ENCODE measurements at places on chromosomes 2 and 18. TPM values are rescaled to one million over a fixed set of nuclear protein-coding genes. Genes with fewer than 3 reads are reported as not detected.

DNA sequence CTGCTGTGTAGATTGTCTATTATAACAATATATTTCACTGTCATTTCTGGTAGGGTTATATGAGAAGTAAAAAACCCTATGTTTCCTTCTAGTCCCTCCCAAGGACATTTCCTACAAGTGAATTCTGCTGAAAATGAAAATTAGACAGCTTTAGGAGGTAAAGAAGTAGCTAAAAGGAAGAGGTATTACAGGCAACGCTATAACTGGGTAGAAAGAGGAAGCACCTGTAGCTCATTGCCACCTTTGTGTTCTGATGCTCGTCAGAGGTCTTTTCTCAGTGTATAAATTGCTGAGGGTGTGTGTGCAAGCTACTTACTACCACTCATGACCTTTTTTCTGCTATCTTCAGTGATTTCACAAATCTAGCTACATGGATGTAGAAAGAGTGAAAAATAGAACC is 1.4 kb downstream of the DNAJC10 start:
- no peak for DNase-seq

- DNase-seq: no peak
Measured at GRCh38 chr2:203678971-203679370, 27.5 kb upstream of the CD28 start.

- DNase-seq: no peak
Measured at GRCh38 chr2:215428060-215428910, 7.6 kb downstream of the FN1 start.

GRCh38 chr2:101349893-101350662 is 37.2 kb downstream of the CREG2 start:
- DNase-seq: no peak

- DNase-seq: no peak
Measured at GRCh38 chr2:223914324-223914723, 30.8 kb downstream of the WDFY1 start.

DNA sequence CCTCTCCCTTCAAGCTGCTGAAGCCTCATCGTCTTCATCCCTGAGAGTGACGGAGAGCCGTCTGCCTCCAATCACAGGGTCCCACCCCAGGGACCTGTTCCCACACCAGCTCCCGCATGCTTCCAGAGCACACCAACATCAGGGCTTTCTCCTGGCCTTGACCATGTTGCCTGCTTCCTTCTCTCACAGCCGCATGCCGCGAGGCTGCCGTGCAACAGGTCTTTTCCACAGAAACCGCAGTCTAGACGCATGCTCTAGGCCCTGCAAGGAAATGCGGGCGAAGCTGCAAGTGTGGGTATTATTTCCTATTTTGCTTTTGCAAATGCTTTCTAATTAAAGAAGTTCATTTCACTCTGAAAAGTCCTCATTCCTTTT is 277.8 kb downstream of the EIPR1 start:
- no peak for DNase-seq

DNA sequence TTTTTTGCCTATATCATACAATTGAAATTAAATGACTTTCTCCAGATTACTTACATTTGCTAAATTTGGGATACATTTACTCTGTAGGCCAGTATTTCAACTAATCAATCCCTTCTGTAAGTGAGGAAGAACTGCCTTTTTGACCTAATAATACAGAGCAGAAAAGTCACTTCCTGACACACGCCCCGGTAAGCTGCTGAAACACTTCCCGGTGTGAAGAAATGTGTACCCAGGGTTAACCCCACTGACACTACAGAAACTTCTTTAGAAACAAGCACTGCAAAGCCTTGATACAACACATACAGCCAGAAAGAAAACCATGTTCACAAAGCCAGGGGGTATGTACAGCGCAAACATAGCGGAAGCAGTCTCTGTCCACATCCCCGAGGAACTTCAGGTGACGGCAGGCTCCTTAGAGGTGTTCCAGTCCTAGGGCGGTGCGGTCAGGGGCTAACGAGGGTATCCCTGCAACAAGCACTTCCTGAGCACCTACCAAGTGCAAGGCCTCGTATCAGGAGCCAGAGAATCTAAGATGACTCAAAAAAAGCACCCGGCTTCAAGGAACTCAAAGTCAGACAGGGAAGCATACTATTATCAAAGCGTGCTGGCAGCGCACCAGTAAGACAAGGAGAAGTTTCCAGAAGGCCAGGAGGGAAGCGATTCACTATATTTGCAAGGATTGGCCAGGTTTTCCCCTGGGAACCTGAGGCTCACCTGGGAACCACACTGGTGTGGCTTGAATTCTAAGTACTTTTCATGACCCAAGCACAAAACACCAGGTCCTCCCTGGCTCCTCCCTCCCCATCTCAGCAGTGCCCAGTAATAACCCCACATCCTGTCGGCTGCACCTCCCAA is 46.6 kb downstream of the ZNF516 start:
- no peak for DNase-seq

DNA sequence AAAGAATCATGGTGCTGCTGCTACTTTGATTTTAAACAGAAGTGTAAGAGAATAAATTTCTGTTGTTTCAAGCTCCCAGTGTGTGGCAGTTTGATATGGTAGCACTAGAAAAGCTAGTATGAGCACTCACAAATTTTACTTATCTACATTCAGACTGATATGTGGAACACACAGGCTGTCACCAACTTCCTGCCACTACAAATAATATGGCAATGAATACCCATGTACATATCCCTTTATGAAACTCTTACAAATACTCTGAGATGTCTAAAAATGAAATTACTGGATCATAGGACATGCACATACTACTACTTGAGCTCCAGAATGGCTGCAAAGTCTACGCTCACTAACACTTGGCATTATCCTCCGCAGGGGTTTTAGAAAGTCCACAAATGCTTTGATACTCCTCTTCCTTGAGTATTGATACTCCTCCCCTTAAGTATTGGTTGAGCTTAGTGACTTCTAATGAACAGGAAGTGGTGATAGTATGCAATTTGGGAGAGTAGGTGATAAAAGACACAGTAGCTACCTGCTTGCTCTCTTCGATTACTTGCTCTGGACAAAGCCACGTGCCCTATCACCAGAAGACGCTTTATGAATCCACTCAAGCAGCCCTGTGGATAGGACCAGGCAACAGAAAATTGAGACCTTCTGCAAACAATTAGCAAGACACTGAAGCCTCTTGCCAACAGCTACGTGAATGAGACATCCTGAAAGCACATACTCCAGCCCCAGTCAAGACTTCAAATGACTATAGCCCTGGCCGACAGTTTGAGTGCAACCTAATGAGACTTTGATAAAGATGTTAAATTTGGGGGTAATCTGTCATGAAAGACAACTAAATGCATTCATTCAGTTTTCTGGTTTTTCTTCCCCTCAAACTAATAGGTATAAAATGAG is 35.4 kb downstream of the FBXO11 start:
- DNase-seq: no peak

- DNase-seq: no peak
Measured at GRCh38 chr2:195575016-195575415, 82.0 kb upstream of the SLC39A10 start.

DNA sequence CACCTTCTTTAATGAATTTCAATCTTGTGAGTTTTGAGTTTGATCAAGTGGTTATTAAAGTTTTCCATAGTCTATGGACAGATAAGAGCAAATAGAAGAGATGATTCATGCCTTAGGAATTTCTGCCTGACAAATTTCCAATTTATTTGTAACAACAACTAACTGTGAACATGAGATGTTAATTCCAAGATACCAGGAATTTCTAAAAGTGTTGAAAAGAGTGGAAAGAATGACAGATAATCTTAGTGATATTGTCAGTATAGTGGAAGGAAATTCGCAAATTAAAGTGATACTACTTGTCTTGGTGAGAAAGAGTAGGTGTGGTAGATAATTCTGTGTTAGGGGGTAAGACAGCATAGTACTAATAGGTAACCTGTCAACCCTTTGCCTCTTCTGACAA is 82.4 kb downstream of the AGPS start:
- no peak for DNase-seq

- no peak for DNase-seq
Measured at GRCh38 chr18:6219116-6219717, 195.5 kb downstream of the L3MBTL4 start.

Gene ACTG2
- total RNA-seq: 3.7 TPM

Gene RUFY4
- not detected for total RNA-seq

Gene SPEG
- total RNA-seq: 13.9 TPM

Gene VWA3B
- total RNA-seq: not detected

Gene SKA1
- total RNA-seq: not detected

Gene GPAT2
- 15.8 TPM for total RNA-seq

Gene MOGAT1
- not detected for total RNA-seq
